ENCODE measurements at places on chromosomes 7 and 10.

DNA sequence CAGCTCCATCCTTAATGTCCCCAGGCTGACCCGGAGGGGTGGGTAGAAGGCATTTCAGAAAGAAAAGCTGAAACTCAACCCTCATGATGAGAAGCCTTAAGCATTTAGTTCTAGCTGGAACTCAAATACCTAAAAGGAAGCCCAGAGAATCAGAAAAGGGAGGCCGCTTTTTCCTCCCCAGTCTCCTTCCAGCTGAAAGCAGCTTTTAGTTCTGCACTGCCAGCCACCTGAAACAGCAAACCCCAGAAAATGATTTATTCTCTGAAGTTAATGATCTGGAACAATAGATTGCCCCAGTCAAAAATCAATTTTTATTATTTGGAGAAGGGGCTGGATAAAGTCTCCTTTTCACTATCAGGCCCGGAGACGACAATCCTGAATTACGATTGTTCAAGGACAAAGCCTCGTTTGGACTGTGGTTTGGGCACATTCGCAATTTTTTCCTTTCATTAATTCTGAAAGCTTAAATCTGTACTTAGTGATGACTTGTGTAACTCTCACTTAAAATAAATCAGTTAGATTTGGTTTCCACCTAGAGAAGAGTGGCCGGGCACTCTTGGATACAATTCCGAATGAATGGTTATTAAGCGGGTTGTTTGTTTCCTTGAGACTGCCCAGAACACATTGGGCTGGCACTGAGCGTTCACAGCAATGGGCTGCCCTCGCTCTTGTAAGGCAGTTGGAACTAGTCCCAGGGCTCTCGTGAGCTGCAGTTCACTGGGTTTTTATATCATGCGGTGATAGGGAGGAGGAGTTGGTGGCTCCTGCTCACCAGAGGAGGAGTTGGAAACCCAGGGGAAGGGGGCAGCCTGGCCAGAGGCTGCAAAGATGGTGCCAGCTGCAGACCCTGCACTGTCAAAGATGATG, 262.2 kb downstream of the CCSER2 start:
- no peak for DNase-seq

DNA sequence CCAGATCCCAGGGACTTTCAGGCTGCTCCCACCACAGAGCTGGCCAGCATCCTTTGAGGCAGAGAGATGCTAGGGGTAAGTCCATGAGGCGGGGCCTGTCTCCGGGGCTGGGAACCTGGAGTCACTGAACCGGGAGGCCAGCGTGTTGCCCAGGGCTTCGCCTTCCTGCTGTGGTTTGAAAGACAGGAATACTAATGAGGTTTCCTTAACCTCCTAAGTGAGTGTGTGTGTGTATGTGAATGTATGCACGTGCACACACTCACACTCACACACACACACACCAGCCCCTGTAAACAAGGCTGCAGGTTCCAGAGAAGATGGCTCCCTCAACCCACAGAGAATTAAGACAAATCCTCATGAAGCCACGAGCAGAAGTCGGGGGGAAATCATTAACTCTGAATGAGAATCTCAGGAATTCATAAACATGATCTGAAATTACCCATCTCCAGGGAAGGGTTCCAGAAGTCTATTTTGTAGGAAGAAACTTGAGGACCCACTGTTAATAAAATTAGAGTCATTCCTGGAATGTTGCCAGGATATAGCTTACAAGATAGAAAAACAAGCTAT, 20.3 kb upstream of the PFKP start:
- DNase-seq = no peak

DNA sequence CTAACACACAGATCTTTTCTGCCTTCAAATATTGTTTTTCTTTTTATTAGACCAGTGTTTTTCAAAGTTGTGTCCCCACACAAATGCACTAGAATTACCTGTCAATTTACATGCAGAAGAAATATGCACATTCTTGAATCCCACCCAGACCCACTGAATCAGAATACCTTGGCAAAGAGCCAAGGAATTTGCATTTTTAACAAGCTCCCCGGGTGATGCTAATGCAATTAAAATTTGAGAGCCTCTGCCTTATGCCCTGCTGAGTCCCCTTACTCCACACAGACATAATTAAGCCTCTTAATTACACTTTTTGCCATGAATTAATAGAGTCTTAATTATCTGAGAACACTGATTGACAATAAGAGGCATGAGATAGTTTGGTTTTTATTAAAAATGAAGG, 201.2 kb upstream of the GRB10 start:
- no peak for DNase-seq

DNA sequence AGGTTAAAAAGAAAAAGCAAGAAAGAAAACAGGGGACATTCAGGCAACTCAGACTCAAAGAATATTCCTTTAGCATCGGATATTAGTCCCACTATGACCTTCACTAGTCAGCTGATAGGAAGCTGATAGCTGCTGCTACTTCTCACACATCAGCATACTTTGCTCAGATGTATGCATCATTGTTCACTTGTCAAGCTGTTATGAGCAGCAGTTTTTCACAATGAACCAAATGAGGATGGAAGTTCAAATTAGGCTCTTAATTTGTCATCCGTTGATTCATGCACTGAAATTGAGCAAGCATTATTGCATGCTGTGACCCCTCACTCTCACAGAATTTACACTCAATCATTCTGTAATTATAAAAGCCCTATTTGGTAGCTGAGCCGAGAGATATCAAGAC, 257.7 kb downstream of the SNX13 start:
- DNase-seq = no peak

DNA sequence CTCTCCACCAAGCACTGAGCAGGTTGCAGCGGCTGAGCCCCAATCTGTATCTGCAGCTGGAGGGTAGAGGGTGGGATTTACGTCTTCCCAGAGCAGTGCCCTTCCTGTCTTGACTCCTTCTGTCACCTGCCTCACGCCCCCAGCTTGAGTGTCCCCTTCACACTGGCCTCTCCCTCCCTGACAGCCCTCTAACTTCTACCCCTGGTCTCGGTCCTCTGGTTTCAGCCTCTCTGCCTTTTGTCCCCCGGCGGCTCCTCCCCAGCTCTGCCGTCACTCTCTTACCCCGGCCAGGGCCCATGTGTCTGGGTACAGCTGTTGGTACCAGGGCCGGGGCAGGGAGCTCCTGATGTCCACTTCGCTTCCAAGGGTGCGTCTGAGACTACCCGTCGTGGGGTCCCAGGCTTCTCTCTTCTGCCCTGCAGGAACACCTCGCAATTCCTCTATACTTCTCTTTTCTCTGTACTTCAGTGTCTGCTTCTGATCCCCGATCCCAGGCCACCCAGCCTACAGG, 654 bp downstream of the MUC3A start:
- no peak for DNase-seq
